ENCODE measurements at places on chromosomes 2 and 18.

DNA sequence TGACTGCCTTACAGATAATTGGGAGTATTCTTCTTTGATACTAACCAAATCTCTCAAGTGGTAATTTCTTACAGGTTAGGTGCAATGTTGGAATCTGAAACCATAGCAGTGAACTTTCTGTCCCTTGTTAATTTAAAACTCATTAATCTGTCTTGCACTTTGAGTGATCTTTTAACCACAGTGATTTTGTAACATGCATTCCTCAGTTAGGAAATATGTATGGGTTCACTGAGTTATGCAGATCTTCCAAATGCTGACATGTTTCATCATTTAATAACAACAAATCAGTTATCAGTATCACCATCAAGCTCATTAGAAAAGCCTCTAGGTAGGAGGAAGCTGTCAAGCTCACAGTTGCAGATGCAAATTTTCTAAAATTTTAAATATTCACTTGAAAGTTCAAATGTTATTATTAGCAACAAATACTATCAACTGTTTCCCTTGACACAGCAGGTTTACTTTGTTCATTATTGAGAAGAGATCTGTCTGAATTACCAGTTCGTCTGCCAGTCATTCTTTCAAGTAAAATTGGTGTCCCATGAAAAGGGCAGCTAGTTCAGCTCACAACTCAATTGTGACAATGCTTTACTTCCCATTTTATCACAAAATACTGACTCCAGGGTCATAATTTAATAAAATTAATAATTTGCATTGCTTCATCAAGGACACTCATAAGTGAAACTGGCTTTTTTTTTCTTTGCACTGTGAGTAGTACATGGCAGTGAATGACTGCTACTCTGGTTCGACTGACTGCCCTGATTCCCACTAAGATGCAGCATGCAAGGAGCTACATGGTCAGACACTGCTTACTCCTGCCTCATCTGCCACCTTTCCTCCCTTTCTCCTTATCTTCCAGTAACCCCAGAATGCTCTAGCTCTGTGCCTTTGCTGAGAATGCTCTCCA lies 31.6 kb downstream of the SUCLG1 start:
- DNase-seq = no peak

- no peak for DNase-seq
These were observed 348.0 kb downstream of the GPD2 start for GRCh38 chr2:156784020-156784701.

- no peak for DNase-seq
These were observed 2.4 kb upstream of the PRKD3 start for GRCh38 chr2:37326866-37327634.

- peak; percentile 34 for DNase-seq
These were observed 80.3 kb downstream of the DYNAP start for GRCh38 chr18:54671291-54671881.

GRCh38 chr18:5759194-5759593 lies 136.1 kb downstream of the TMEM200C start:
- no peak for DNase-seq

GRCh38 chr2:17327649-17328048 lies 190.6 kb downstream of the RAD51AP2 start:
- no peak for DNase-seq

- DNase-seq = no peak
These were observed 119.8 kb downstream of the LDLRAD4 start for GRCh38 chr18:13338318-13338717.

- peak; percentile 65 for DNase-seq
These were observed 31.7 kb downstream of the LPIN2 start for GRCh38 chr18:2981212-2981728.

- no peak for DNase-seq
These were observed 76.0 kb upstream of the SESTD1 start for GRCh38 chr2:179340678-179341077.

- DNase-seq = no peak
These were observed 274.0 kb upstream of the FAM98A start for GRCh38 chr2:33873076-33873605.

DNA sequence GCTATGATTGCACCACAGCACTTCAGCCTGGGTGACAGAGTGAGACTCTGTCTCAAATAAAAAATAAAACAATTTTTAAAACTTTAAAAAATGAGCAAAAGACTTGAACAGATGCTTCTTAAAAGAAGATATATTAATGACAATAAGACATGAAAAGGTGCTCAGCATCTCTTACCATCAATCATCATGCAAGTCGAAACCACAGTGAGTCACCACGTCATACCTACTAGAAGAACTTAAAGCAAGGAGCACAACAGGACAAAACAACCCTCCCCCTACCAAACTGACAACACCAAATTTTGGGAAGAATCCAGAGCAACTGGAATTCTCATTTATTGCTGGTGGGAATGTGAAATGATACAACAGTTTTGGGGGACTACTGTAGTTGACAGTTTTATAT lies 251.6 kb downstream of the BCL2 start:
- no peak for DNase-seq

DNA sequence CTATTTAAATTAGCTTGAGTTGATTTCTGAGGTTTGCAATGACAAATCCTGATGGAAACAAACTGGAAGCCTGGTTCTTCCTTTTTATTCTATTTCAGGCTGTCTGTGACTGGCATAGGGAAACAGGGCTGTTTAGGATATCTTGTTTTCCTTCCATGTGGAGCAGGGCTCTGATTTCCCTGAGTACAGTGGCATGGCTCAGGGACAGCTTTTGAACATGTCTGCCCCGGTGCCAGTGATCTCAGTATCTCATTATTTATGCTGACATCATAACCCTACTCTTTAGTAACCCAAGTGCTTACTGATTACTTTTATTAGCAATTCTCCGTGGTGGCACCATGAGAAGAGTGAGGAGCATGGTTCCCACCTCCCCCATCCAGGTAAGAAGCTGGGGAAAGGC lies 720.3 kb downstream of the GALR1 start:
- DNase-seq = no peak

DNA sequence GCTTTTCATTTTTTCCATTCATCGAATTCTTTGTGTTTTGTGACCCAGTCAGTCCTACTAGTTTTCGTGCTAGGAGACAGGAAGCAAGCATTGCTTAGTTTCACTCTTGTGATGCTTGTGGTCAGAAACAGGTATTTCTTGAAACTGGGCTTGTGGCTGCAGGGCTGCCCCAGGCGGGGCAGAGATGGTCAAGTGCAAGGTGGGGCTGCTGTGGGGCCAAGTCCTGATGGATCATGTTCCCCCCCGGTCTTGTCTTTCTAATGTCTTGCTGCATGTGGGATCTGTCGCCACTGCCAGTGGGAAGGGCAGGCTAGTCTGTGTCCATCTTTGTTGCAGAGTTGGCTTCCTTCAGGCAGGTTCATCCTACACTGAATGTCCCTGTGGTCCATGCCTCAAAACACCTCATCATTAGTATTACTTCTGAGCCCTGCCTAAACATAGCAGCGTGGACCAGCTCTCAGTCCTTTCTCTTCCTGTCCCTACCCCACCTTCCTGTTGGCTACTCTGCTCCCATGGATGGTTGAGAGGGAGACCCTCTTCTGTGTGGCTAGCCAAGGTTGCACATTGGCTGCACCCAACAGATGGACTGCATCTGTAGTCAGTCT lies 38.7 kb downstream of the INPP4A start:
- no peak for DNase-seq

DNA sequence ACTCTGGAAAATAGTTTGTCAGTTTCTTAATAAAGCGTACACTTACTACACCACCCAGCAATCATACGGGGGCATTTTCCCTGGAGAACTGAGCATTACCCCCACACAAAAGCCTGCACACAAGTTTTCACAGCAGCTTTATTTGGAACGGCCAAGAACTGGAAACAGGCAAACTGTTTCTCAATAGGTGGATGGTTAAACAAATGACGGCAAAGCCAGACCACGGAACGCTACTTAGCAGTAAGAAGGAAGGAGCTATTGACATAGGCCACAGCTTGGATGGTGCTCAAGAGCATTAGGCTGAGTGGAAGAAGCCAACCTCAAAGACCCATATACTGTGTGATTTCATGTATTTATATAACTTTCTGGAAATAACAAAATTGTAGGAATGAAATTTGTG lies 9.0 kb downstream of the MALL start:
- no peak for DNase-seq

GRCh38 chr18:58557008-58557435 lies 71.9 kb downstream of the ALPK2 start:
- DNase-seq = no peak

- no peak for DNase-seq
These were observed 151.4 kb upstream of the XPO1 start for GRCh38 chr2:61689568-61689967.

DNA sequence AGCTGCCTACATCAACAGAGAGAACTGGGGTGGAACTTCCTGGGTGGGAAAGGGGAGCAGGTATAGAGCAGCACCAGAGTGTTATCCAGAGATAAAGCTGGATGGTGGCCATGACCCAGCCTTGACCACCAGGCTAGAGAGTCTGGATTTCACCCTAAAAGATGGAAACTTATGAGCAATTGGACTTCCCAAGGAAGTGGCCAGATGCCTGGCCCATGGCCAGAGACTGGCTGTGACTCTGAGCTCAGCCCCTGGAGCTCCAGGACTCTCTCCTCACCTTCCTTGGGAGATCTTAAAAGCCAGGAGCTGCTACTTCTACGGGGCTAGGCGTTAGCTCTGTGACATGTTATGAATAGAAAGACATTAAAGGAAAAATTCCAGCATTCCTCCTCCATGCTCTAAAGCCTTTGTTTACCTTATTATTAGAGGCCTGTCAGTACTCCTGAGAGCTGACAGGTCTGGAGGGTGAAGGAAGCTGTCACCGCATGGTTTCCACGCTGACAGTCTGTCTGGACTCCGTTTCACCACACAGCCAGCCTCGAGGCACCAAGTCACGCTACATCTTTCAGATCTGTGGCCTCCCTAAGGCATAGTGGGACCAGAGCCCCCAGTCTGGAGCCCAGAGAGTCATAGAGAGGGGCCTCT lies 260.0 kb upstream of the SIX2 start:
- DNase-seq = no peak

DNA sequence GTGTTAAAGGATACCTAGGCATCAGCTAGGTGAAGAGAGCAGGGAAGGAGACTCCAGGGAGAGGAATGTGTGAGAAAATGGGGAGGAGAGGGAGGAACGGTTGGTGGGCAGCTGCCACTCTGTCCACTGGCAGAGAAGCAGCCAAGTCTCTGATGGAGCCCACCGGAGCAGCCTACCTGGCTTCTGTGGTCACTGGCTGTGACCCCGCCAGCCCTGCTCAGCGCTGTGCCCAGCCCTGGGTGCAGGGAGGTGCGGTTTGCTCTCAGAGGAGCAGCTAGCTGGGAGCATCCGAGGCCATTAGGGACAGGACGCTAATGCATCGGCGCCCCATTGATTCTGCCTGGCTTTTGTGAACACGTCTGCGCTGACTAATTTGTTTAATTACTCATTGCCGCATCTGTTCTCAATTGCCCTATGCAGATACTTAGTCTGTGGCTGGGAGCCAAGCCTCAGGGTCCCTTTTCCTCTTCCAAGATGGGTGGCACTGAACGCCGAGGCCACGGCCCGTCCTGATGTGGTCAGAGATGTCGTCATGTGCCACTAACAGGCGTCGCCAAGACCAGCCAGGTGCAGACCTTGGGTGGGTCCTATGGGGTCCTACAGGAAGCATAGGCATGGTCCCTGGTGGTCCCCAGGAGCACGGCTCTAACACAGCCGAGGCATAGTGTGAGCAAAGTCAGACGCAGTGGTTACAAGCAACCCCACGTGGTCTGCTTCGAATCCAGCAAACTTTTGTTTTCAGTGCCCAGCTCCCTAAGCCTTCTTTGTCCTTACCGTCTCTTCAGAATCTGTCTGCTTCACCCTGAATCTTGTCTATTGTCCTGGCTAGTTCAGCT lies 82.0 kb downstream of the RRM2 start:
- no peak for DNase-seq

DNA sequence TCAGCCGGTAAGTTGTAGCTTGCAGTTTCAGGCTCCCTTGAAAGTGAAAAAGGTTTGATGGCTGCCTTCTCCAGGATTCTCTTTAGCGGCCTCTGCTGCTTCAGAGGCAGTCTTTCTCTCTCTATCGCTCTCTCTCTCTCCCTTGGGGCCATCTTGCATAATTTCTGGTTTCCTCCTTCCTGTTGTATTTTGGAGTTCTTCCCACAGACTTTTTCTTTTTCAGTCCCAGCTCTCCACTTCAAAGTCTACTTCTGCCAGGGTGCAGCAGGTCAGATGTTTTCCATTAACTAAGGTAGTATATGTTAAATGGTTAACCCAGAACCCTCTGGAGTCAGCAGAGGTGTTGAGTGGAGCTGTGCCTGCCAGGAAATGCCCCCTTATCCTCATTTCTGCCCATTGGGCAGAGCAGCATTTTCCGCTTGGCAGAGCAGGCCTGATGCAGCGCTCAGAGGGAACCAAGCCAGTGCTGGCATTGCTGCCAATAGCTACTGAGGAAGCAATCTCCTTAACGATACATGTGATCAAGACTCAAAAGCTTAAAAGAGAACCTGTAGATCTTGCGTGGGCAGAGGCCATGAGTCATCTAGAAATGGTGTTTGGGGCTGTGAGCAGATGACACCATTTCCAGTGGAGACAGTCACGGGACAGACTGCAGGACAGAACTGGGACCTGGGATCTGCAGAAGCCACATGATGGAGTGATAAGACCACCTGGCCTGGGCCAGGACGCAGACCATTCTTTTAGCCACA lies 20.8 kb downstream of the DBI start:
- no peak for DNase-seq

GRCh38 chr2:144429396-144430112 lies 90.4 kb downstream of the ZEB2 start:
- no peak for DNase-seq

DNA sequence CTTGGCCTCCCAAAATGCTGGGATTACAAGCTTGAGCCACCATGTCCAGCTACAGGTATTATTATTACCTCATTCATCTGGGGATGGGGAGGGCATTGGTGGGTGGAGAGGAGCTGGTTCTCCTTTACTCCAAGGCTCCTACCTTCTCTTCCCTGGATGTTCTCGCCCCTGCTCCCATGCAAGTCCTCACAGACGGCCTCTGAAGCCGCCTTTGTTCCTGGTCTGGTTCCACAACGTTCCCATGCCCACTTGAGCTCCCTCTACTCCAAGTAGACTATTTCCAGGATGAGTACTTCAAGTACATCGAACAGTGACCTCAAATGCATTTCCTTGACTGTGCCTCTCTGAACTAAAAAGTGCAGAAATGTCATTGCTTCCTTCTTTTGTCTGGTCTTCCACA lies 3.2 kb upstream of the SLC20A1 start:
- no peak for DNase-seq

GRCh38 chr2:228838819-228839218 lies 432.3 kb downstream of the PID1 start:
- DNase-seq = no peak

- DNase-seq = no peak
These were observed 27.9 kb downstream of the DPYSL5 start for GRCh38 chr2:26875808-26876207.

DNA sequence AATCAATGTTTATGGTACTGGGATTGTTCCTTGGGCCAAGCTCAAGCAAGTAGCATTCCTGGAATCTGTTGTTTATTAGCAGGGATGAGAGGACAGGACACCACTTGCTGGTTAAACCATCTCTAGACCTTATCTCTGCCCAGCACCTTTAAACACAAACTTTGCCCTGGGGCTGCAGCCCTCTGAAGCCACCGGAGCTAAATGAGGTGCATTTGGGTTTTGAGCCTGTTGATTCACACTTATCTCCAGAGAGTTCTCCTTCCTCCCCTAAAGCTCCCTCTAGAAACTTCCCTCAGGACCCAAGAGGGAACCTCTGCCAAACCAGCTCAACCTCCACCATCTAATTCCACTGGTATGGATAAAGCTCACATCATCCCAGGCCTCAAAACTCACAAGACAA lies 94.8 kb upstream of the EPAS1 start:
- no peak for DNase-seq

All from hematopoietic multipotent progenitor cell treated with erythropoietin and hydrocortisone succinate and interleukin-3 and kit ligand, for 15 days (in vitro differentiated cells).